ENCODE measurements at places on chromosomes 5 and 9.

- DNase-seq, result no peak
Observed at GRCh38 chr9:17894501-17895160, 315.8 kb downstream of the SH3GL2 start.

GRCh38 chr5:24633715-24634325 is 11.0 kb downstream of the CDH10 start:
- peak; percentile 65 for DNase-seq

GRCh38 chr5:161373345-161373707 is 173.2 kb downstream of the GABRB2 start:
- DNase-seq, result no peak

DNA sequence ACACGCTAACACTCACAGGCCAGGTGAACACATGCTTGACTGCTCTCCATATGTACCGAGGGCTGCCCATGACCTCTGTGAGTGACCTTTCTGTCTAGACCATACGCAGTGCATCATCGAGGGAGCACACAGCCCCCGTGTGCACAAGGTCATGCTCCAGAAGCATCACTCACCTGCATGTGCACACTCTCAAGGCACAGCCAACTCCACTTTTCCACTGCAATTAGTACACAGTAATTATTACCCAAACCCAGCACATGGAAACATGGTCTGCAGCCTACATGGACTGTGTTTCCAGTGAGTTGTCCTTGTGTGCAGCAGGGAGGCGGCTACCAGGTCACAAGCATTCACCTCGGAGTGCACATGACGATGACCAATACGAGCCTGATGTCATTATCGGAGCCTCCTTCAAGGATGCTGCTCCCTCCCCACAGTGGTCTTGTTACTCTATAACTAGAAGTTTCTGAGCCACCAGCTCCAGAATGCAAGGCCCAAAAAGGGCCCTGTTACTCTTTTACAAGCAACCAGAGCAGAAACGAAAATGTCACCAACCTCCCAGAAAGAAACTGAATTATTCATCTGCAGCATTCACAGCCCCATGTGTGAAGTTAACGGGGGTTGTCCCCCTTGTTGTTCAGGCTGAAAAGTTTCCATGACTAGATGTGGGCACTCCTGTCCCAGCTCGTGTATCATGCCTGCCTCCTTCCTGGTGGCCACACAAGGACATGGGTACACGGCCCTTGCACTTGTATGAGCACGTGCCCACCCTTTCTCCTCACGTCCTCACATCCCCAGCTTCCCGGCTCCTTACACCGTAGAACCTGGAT is 31.2 kb downstream of the SEMA4D start:
- no peak for DNase-seq

All from NCI-H345 (cell line).